ENCODE measurements at places on chromosomes 11 and 22. TPM values are rescaled to one million over a fixed set of nuclear protein-coding genes. Genes with fewer than 3 reads are reported as not detected.

DNA sequence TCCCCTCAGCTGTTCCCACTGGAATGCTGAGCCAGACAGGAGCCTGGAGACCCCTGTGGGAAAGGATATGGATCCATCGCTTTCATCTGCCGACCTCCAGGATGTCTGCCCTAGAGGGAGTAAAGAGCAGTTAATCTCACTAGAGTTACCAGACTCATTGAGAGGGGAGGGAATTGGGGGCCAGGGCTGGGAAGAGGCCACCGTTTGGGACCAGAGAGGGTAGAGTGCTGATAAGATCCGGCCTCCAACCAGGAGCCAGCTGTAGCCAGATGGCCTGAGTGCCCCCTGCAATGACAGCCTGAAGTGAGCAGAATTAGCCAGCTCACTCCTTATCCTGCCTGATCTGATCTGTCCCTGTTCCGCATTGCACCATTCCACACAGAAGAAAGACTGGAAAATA is 3.7 kb upstream of the APLNR start:
- DNase-seq = no peak

ZNF74 gene
- 11.1 TPM for total RNA-seq

- no peak for DNase-seq
Observed at GRCh38 chr11:2670541-2671100, 29.2 kb downstream of the KCNQ1OT1 start.

DNA sequence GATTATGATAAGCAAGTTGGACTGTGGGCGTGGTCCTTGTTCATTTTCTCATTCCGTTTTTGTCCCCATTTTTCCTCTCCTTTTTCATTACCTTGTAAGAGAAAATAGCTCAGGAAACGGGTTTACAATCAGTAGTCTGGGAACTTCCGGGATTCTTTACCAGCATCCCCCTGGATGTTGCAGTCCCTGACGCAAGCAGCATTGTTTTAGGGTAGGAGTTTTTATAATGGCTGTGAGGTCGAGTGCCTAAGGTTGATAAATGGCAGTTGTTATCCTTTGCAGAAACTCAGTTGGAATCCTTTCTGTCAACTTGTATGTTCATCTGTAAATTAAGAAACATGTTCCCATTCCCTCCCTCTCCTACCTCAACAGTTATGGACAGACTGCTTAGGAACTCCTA is 68.3 kb downstream of the ARHGEF12 start:
- DNase-seq = no peak

ETS1 gene
- 580 TPM for total RNA-seq

- DNase-seq = no peak
Observed at GRCh38 chr11:36062796-36063365, 119.0 kb downstream of the LDLRAD3 start.

HBB gene
- total RNA-seq = not detected

SLC16A8 gene
- total RNA-seq = not detected

DNA sequence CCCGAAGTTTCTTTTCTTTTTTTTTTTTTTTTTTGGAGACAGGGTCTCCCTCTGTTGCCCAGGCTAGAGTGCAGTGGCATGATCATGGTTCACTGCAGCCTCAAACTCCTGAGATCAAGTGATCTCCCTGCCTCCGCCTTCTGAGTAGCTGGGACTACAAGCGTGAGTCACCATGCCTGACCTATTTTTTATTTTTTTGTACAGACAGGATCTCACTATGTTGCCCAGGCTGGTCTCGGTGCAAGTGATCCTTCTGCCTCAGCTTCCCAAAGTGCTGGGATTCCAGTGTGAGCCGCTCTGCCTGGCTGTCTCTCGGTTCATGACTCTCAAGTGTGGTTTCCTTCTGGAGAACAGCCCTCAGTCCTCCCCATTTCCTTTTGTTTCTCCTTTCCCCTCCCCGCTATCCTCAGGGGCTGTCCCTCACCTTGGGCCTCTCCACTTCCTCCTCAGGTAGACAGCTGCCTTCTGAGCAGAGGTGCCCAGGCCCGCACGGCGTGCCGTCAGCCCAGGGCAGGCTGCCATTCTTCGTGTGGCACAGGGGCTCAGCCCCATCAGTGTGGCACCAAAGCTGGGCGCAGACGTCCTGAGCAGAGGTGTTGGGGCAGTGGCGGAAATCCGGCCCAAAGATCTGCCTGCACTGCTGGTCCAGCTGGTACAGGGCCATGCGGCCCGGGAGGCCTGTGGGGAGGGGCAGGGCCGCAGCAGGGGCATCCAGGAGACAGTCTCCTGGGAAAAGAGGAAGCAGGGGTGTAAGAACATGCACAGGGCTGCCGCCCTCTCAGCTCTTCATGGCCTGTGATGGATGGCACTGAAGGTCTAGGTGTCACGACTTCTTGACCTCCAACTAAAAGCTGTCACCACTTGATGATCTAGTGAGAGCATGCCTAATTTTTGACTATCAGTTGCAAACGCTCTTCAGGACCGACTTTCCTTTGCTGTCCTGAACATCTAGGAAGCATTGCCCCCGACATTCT is 14.0 kb downstream of the ADAMTS8 start:
- DNase-seq = no peak

C22orf42 gene
- not detected for total RNA-seq

CDC42EP2 gene
- total RNA-seq = 0.67 TPM

DNA sequence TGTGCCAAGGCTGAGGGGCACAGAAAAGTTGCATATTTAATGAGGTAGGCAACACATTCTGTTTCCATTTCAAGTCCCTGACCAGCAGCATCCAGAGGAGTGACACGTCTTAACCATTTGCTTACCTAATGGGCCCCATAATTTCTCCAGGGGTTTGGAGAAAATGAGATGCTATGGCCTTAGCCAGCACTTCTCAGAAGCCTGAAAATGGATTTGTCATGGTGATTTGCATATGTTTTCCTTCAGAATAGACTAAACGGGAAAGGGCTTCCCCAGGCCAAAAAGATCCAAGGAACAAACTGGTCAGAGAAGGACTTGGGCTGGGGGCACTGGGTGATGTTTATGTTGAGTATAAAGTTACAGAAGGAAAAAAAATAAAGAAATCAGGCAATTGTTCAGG is 16.7 kb downstream of the CSRP3 start:
- DNase-seq = no peak

DDIAS gene
- total RNA-seq = 14.8 TPM

DNA sequence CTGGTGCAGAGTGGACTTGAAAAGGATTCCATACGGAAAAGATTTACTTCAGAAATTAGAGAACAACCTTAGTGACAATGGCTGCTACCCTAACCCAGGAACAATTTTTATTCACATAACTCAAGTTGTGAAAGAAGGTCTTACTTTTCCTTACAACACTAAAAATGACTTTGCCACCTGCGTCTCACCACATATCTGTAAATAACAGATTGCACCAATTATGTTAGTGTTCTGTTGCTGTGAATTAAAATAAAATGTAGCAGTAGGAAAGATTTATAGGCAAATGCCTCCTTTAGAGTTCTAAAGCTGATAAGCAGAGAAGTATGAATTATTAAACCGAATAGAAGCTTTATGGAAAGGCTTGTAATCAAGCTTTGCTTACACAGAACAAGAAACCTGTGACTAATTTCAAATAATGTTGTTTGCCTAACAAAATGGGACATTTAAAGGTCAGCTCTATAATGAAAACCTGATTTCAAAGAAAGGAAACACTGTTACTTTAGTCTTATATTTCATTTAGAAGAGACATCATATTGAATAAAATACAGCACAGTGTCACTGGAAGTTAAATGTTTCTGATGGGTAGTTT is 2237.8 kb downstream of the LRRC4C start:
- DNase-seq = no peak

TPBGL gene
- 0.06 TPM for total RNA-seq

GRCh38 chr11:35236667-35237003 is 97.7 kb downstream of the CD44 start:
- peak; percentile 11 for DNase-seq

DNA sequence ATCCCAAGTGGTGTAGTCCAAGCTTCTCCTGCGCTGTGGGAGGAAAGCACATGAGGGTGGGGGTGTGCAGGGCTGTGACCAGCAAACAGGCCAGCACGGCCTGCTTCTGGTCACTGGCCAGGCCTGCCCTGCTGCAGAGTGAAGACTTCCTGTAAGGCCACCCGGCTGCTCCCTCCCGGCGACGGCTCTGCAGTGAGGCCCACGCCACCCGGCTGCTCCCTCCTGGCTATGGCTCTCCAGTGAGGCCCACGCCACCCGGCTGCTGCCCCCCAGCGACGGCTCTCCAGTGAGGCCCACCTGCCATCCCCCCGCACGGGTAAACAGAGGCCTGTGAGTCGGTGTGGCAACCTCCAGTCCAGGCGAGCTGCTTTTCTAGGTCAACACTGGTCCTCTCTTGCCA is 31.4 kb upstream of the BRSK2 start:
- DNase-seq = no peak

DNA sequence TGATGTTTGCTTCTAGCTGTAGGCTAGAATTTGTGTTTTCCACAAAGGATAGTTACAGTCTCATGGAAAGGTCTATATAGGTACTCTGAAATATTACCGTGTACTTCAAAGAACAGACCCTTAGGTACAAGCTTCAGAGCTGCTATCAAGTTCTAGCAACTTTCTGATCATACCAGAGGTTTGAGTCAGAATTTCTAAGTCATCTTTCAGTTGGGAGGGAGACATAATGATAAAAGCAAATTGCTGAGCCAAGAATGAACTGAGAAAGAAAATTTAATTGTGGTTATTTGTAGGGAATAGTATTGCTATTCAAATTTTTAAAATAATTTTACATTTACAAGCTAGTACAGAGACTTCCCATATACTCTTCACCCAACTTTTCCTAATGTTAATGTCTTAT is 19.9 kb upstream of the ME3 start:
- DNase-seq = no peak

GRCh38 chr11:112231952-112232351 is 5.7 kb downstream of the PTS start:
- DNase-seq = no peak

DNA sequence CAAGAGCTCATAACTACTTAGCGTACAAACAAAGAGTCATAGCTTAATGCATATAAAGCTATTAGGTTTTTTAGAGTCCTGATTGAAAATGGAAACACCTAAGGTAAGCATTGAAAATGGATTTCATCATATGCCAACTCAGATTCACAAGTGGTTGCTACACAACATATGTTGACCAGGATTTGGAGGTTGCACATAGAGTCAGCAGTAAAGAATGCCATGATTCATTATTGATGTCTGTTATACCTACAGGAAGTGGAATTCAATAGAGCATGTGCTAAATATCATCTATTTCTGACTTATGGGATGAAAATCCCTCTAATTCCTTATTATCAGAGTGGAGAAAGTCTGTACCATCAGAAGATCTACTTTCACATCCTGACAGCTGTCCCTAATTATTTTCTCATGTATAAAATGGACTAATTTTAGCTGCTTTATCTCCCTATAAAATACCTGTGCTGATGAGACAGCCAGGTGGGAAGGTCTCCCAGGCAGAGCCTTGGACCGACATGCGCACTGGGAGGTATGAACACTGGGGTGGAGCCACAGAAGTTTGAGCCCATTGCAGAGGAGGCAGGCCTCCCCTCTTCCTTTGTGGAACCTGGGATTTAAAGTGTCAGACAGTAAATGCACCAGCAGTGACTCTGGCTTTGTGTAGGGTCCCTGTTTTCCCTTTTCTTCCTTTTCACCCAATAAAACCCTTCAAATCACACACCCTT is 204.2 kb downstream of the AASDHPPT start:
- no peak for DNase-seq

DNA sequence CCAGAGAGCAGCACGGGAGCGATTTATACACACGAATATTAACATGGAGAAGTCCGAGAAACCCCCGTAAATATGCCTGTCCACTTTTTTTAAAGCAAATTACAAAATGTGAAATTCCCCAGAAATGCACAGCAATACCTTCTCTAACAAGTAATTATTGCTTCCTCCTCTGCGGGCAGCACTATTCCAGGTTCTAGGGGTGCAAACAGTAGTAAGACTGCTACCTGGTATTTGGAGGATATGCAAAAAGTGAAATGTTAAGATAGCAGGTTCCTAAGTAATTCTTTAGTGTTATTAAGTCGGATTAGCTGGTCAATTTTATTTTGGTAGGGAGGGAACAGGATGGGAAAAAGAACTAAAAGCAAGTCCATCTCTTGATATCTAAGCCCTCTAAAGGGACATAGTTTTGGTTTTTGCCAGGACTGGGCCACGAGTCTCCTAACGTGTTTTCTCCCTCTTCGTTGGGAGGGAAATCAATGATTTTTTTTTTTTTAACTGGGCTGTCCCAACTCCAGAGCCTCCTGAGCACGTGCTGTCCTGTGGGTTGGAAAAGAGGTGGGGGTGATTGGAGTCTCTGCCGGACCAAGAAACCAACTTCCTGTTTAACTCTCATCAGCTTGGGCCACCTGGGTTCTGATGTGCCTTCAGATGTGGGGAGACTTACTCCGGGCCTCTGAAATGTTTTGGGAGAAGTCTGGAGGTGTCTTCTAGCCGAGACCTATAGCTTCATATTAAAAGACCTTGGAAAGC is 1.7 kb upstream of the XBP1 start:
- no peak for DNase-seq

DNA sequence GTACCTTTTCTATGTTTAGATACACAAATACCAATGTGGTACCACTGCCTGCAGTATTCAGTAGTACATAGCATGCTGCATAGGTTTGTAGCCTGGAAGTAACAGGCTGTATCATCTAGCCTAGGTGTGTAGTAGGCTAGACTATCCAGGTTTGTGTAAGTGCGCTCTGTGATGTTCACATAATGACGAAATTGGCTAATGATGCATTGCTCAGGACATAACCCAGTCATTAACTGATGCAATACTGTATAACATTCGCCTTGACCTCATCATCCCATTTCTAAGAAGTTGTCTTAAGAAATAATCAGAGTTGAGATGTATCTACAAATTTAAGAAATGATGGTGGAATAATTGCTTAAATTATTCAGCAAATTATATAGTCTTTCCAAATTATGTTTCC is 116.0 kb upstream of the TIMP3 start:
- no peak for DNase-seq

DNA sequence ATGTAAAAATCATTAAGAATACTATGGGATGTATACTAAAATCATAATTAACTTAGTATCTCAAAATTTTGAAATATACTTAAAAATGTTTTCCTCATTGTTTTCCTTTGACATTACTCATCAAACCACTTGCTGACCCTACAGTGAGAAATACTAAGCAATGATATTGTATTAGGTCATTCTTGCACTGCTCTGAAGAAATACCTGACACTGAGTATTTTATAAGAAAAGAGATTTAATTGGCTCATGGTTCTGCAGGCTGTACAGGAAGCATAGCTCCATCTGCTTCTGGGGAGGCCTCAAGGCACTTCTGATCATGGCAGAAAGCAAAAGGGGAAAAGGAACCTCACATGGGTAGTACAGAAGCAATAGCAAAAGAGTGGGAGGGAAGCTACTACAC is 950.9 kb upstream of the CHORDC1 start:
- DNase-seq = no peak

GRCh38 chr11:120807414-120808150 is 216.3 kb upstream of the TBCEL start:
- DNase-seq = no peak

- no peak for DNase-seq
Observed at GRCh38 chr22:50259302-50259701, 2.2 kb downstream of the MAPK12 start.

- DNase-seq = no peak
Observed at GRCh38 chr11:120184946-120185705, 25.7 kb upstream of the OAF start.

GRCh38 chr11:117097014-117097388 is 1.2 kb downstream of the SIK3 start:
- no peak for DNase-seq

GRCh38 chr22:17606496-17606895 is 22.1 kb downstream of the ATP6V1E1 start:
- DNase-seq = no peak
